ENCODE measurements at places on chromosomes 5 and 9.

DNA sequence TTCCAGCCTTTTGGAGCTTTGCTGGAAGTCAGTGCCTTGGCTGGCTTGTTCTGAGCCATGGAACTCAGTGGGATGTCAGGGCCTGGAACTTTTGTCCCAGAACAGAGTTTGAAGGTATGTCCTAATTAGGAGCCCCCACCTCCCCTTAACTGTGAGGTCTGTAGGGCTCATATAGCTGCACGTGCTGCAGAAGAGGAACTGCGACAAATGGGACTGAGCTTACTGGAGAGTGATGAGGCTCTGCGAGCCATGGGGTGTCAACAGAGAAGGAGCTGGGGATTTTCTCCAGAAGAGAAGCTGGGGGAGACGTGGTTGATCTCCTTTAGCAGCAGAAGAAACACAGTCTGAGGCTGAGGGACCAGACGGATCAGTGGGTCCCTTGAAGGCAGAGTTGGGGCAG lies 10.9 kb downstream of the TMEM8B start:
- no peak for DNase-seq

DNA sequence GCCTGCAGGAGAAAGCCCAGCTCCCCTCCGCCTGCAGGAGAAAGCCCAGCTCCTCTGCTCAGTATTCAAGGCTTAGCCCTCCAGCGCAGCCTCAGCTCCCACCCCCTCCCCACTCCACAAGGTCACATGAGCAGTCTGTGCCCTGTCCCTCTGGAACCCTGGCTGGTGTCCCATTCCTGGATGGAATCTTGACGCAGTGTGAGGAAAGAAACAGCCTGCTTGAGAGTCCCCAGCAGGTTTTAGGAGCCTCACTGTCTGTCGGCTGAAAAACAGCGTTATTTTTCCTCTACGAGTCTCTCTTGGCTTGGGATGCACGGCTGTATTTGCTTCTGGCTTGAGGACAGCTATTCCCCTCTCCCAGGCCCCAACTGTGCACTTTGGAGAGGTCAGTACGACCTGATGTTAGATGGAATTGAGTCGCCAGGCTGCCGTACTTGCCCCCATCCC lies 210.1 kb upstream of the TRIM32 start:
- no peak for DNase-seq

DNA sequence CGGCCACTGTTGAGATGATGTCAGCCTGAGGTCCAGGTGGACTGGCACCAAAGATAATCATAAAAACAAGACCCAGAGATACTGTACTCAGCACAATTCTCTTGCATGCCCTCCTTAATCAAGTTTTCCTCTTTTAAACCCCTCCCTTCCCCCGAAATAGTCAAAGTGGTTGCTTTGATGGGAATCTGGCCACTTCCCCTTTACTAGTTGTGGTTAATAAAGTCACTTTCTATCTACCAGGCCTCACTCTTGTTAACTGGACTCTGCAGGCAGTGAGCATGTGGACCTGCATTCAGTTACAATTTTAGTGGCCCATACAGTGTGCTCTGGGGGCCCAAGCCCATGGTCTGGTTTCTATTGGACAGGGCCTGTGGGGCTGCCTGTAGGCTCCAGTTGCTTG lies 17.5 kb downstream of the FBP2 start:
- DNase-seq, result no peak

GRCh38 chr5:125026867-125027731 lies 280.7 kb upstream of the ZNF608 start:
- DNase-seq, result no peak

- DNase-seq, result no peak
Observed at GRCh38 chr9:68978066-68978465, 35.8 kb downstream of the PRKACG start.

DNA sequence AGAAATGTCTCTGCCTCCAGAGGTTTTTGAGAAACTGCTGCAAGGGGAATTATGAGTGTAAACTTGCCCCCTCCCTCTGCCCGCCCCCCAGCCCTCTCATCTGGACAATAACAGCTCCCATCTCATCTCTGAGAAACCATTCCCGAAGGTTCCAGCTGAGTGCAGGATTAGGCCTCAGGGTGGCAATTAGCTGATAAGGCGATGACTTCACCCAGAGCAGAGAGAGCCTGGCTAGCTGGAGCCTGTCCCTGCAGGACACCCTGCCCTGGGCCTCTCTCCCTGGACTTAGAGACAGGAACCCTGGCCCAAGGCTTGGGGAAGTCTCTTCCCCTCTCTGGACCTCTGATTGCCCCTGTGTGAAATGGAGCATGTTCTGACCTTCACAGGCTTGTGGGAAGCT lies 45.7 kb upstream of the HAND1 start:
- no peak for DNase-seq

DNA sequence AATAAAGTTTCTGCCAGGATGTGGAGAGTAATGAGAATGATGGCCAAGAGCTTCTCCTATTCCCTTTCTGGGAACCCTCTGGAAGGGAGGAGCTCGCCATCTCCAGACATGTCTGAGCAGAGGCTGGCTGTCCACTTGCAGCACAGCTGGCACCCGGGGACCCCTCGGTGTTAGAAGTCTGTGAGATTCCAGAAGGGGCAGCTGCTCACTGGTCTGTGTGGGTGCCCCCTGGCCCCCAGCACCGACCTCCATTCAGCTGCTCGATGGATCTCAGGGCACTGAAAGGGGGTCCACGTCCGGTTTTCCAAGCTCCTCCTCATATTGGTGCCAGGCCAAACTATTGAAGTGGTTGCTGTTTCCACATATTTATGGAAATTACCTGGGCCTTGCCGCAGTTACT lies 3.6 kb upstream of the FAM163B start:
- DNase-seq, result no peak

DNA sequence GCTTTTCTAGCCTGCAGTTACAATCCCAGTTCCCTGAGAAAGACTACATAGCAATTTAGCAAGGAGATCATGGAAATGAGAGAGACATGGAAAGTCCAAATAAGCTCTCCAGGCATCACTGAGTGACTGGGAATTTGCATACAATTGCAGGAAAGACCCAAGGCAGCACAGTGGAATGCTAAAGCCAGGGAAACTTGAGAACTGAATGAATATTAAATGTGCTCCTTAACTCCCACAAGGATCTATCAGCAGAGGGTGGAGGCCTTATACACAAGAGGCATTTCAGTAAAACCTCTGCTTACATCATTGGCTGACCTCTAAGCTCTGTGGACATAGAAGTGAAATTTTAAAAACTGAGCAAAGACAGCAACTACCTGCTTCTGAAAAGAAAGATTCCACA lies 355.6 kb upstream of the DAB2 start:
- no peak for DNase-seq

DNA sequence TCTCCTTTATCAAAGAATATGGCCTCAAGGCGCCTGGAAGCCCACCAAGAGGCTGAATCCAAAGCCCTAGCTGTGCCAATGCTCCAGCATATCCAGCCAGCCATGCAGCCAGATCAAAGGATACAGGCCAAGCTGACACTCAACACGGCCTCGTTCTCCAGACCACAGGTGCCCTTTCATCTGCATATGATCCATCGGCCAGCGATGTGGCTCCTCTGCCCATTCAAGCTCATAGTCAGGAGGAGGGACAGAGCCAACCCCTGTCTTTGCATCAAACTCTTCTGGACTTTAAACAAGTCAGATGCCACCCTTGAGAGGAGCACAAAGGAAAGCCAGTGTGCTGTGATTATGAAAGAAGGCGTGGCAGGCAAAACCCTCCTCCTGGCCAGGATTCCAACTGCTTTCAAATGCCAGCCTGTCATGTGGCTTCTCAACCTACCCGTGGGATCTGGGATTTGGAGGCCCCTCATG lies 42.5 kb downstream of the ADAM19 start:
- DNase-seq, result no peak

DNA sequence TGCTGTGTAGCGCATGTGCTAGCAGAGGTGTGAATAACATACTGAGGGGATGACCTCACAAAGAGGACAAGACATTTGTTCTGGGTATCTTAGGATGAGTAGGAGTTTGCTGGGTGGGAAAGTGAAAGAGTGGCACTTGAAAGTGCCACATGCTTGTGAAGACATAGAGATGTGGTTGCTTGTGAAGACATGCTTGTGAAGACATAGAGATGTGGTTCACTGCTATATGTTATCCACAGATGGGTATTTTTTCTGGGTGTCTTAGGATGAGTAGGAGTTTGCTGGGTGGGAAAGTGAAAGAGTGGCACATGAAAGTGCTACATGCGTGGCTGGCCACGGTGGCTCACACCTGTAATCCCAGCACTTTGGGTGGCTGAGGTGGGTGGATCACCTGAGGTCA lies 63.6 kb downstream of the MAST4 start:
- DNase-seq, result no peak

GRCh38 chr9:97635026-97635425 lies 1.4 kb downstream of the NCBP1 start:
- no peak for DNase-seq

DNA sequence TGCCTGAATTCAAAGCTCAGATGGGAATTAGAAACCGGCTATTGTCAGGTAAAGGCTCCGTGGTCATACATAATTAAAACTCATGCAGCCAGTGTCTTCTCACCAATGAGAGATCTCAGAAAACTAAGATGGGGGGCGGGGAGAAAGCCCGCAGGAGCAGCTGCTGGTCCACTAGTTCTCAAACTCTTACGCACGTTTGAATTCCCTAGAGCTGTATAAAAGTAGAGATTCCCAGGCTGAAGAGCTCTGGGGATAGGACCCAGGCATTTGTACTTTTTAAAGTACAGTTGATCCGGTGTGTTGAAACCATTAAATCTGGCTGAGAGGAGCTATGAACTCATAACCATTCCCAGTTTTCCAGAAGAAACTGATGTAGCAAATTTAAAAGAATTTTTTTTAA lies 68.5 kb downstream of the FRMD3 start:
- no peak for DNase-seq

DNA sequence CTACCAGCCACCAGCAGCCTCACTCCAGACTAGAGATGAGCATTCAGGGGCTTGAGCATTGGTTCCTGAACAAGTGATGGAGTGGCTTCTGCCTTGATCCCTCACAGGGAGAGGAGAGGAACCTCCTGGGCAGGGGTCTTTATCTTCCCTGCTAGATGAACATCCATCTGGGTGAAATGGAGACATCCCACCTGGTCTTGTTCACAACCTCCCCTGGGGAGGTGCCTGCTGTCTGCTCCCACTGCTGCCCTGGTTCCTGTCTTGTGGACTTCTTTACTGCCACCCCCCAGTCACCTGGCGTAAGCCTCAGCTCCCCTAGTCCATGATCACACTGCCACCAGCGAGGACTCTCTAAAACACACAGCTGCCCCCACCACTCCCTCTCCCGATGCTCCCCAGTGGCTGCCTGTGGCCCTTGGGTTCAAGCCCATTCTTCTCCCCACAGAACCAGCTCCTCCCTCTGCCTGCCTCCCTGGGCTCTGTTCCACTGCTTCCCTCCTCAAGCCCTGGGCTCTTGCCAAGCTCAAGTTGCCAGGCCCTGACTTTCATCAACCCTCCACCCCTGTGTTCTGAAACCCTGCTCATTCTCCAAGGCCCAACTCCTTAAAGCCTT lies 51.5 kb downstream of the COL15A1 start:
- no peak for DNase-seq

- no peak for DNase-seq
Observed at GRCh38 chr5:94754824-94755223, 136.4 kb downstream of the SLF1 start.
